ENCODE measurements at places on chromosomes 7 and 10.
A peak's percentile ranks its signal among the peaks of the same experiment; 100 is the strongest.

- no peak for DNase-seq
Measured at GRCh38 chr7:77699056-77699455, 2.8 kb downstream of the RSBN1L start.

DNA sequence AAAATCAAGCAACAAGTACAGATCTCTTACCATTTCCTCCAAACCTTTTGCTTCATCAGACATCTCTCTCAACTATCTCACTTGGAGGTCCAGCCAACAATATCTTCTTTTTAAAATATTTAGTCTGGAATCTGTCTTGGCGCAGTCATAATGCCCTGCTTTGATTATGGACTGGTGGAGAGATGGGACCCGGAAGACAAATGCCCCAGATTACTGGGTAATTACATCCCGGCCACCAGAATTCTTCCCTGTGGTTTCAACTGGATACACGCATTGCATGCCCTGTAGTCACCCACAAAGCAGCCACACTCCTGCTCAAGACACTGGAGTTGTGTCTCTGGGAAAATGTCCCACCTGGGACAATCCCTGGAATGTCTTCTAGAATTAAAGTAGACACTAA lies 65.5 kb downstream of the BPGM start:
- no peak for DNase-seq

GRCh38 chr10:113386005-113386404 lies 166.8 kb upstream of the HABP2 start:
- no peak for DNase-seq

GRCh38 chr7:5425507-5426225 lies 2.0 kb upstream of the TNRC18 start:
- peak; percentile 87 for DNase-seq

GRCh38 chr10:29205787-29206186 lies 83.1 kb upstream of the LYZL1 start:
- no peak for DNase-seq

- DNase-seq, result no peak
Measured at GRCh38 chr7:68619526-68619925, 978.7 kb upstream of the AUTS2 start.

DNA sequence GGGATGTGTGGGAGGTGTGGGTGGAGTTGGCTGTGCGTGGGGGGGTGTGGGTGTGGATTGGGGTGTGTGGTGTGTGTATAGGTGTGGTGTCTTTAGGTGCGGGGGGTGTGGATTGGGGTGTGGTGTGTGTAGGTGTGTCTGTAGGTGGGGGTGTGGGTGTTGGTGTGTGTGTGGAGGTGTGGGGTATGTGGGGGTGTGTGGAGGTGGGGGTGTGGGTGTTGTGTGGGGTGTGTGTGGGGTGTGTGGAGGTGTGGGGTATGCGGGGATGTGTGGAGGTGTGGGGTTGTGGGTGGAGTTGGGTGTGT lies 33.9 kb downstream of the SPDYE17 start:
- DNase-seq, result no peak

GRCh38 chr7:29397398-29397797 lies 166.2 kb upstream of the PRR15 start:
- DNase-seq, result no peak

DNA sequence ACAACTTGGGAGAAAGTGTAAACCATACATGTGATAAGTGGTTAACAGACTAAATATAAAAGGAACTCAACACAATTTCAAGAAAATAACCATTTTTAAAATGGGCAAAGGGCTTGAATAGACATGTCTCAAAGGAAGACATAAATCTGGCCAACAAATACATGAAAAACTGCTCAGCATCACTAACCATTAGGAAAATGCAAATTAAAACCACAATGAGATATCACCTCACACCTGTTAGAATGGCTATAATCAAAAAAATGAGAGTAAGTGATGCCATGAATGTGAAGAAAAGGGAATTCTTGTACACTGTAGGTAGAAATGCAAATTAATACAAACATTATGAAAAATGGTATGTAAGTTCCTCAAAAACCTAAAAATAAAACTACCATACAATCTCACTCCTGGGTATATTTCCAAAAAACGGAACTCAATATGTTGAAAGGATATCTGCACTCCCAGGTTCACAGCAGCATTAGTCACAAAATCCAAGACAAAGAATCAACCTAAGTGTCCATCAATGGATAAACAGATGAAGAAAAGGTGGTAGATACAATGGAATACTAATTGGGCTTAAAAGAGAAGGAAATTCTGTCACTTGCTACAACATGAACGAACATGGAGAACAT lies 5.6 kb downstream of the SNX13 start:
- DNase-seq, result no peak

- no peak for DNase-seq
Measured at GRCh38 chr7:156503196-156503595, 137.4 kb upstream of the RNF32 start.

- no peak for DNase-seq
Measured at GRCh38 chr7:33981226-33981625, 75.9 kb downstream of the BMPER start.

DNA sequence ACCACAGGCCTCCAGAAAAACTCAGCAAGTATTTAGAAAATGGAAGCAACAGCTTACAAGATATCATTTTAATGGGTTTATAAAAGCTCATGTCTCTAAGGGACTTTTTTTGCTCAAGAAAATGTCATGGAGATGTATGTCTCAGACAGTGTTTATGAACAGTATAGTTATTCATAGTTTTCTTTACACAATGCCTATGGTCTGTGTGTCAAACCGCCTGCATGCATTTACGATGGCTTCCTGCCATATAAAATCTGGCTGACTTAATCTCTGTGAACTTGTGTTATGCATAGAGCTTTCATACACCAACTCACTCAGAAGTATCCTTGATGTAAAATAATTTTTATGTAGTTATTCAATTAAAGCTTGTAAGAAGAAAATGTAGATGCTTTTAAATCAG lies 1314.2 kb upstream of the LRRTM3 start:
- no peak for DNase-seq

GRCh38 chr7:94396037-94396431 lies 1.3 kb downstream of the COL1A2 start:
- no peak for DNase-seq

DNA sequence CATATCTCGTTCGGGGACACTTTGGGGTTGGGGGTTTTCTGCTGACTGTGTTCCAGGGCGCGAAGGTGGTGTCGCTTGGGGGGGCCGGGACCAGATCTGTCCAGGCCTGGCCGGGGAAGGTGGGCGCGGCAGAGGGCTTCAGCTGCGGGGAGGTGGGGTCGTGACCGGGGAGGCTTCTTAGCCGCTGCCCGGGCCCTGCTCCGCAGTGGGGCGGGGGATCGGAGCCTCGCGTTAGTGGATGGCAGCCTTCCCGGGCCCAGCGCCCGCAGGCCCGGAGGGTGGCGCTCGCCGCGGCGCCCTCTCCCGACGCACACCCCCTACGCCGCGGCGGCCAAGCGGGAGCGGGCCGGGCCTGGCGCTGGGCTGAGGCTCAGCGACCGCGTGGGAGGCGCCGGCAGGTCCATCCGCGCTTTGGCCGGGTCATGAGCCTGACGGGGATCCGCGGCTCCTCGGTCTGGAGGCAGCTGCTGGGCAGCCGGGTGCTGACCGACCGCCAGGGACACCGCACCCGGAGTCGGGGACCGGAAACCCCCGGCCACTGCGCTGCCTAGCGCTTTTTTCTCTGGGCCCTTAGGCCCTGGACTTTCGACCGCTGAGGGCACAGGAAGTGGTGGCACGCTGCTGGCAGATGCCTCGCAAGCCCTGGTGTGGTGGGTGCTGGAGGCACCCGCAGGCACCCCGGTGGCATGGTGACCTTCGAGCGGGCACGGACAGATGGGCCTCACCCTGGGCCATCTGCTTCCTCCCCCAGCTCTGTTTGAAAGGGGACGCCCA lies 1.2 kb downstream of the AGAP3 start:
- no peak for DNase-seq

- DNase-seq, result no peak
Measured at GRCh38 chr10:66792441-66792840, 133.4 kb upstream of the LRRTM3 start.

GRCh38 chr7:77315182-77315591 lies 101.0 kb downstream of the GSAP start:
- DNase-seq, result no peak

DNA sequence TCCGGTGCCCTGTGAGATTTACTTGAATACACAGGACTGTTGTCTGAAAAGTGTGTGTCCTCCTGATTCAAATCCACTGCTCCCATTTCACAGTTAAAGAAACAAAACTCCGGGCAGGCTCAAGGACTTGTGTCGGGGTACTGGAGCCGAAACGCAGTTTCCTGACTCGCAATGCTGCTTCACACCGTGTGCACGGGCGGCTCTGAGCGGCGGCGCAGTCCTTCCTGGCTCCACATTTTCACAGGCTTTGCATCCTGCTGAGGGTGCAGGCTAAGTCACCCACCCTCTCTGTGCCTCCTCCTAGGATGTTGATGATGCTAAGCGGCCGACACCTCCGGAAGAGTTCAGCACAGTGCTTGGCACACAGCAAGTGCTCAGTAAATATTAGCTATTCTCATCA lies 65.4 kb downstream of the SLIT1 start:
- DNase-seq, result no peak

- peak; percentile 31 for DNase-seq
Measured at GRCh38 chr7:116679500-116679899, 7.5 kb downstream of the MET start.

Measured in NCI-H1417 treated with DMSO at 0.1 percent for 48 hours (cell line).